ENCODE measurements at places on chromosomes 1 and 21.

DNA sequence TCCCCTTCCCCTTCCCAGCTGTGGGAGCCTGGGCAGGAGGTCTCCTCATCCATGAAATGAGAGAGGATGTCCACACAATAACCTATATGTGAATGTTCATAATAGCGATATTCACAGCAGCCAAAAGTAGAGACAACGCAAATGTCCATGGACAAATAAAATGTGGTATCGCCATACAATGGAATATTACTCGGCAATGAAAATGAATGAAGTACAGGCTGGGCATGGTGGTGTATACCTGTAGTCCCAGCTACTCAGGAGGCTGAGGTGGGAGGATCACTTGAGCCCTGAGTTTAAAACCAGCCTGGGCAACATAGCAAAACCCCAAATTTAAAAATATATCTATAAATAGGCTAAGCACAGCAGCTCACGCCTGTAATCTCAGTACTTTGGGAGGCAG, 12.9 kb downstream of the ADPRS start:
- DNase-seq = no peak

DNA sequence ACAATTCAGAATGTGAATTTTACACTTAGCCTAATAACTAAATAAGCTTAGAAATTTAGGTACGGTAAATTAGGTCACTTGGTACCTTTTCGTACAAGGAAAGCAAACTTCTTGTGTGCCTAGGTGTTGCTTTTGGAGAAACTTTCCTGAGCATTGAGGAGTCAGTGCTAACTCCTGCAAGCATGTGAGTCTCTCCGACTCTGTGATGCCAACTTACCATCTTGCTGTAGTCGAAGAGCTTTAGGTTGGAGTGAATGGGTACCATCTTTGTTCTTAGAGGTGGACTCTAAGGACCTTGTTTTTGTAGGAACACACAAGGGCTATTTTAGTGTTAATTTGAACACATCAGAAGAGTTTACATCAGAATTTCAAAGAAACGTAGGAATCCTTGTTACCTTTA, 688.9 kb downstream of the USP25 start:
- DNase-seq = no peak

- DNase-seq = peak; percentile 19
Measured at GRCh38 chr21:36419996-36420395, 34.8 kb downstream of the CHAF1B start.

GRCh38 chr1:2383576-2383975, 7.8 kb downstream of the MORN1 start:
- DNase-seq = no peak

DNA sequence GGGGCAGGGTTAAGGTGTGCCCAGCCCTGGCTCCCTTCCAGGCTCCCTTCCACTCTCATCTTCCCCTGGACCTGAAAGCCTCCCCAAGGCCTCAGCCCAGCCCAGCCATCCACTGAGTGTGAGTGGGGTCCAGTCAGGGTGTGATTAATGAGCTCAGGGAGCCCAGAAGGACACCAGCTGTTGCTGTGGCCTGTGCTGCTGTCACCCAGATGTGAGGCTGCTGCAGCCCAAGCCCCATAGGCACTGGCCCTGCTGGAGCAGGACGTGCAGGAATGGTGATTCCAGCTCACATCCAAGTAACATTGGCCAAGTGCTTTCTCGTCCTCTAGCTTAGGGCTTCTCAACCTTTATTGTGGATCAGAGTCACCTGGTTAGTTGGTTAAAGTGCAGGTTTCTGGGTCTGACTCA, 77.6 kb downstream of the EPHB2 start:
- no peak for DNase-seq

- DNase-seq = no peak
Measured at GRCh38 chr1:220527908-220528678, at the start of gene MARK1. MARK1 (plus strand) TSS chr1:220528136; CDS start chr1:220528823, 687 bp downstream.

DNA sequence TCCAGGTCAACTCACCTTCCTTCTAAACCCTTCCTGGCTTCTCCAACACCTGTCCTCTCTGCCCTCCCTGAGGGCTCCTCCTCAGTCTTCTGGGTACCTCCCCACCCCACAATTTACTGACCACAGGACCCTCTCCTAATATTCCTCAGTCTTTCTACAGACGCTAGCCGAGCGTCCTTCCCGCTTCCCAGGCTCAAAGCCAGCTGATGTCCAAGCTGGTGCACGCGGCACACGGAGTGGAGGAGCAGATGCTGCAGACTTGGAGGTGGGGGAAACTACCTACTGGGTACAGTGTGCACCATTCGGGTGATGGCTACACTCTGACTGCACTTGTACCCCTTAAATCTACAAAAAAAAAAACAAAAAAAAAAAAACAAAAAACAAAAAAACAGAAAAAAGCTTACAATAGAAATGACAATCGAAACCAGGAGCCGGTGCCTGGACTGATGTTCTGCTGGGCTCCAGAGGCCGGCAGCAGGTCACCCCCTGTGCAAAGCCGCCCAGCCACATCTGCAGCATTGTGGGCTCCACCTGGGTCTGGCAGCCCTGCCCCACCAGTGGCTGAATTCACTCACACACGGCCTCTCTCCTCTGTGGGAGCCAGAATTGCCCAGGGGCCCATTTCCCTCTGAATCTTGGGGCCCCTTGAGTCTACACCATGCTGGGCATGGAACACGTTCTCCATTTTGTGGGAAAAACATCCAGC, 7.0 kb downstream of the TRIM11 start:
- no peak for DNase-seq

DNA sequence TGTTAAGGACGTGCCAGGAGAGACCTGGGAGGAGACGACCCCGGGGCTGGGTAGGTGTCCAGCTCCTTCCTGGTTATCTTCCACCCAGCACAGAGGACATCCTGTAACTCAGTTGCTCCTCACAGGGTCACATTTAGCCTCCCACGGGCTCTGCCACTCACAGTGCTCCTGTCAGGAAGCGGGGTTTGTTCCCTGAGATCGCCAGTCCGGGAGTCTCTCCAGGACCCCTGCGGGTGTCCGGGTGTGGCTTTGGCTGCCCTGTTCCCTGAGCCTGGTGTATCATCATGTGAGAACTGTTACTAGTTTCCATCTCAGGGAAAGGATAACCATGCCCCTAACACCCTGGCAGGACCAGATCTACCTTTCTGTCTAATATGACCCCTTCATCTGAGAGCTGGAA, 158.2 kb upstream of the RUNX1 start:
- no peak for DNase-seq

DNA sequence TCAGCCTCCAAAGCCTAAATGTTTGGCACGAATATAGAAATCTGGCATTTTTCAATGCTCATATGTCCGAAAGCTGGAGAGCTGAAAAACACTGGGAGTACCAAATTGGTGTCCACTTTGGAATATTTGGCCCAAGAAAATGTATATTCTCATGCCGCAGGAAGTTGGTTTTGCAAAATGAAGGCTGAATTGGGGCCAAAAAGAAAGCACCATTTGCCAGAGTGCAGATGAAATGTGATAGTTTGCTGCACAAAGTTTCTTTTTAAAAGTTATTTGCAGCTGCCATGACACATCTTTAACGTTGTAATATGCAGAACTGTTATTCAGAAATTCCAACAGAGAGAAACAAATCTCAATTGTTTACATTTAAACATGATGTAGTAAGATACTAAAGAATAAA, 124.2 kb upstream of the LYPLAL1 start:
- no peak for DNase-seq

- DNase-seq = no peak
Measured at GRCh38 chr1:198811449-198811848, 172.6 kb downstream of the PTPRC start.

DNA sequence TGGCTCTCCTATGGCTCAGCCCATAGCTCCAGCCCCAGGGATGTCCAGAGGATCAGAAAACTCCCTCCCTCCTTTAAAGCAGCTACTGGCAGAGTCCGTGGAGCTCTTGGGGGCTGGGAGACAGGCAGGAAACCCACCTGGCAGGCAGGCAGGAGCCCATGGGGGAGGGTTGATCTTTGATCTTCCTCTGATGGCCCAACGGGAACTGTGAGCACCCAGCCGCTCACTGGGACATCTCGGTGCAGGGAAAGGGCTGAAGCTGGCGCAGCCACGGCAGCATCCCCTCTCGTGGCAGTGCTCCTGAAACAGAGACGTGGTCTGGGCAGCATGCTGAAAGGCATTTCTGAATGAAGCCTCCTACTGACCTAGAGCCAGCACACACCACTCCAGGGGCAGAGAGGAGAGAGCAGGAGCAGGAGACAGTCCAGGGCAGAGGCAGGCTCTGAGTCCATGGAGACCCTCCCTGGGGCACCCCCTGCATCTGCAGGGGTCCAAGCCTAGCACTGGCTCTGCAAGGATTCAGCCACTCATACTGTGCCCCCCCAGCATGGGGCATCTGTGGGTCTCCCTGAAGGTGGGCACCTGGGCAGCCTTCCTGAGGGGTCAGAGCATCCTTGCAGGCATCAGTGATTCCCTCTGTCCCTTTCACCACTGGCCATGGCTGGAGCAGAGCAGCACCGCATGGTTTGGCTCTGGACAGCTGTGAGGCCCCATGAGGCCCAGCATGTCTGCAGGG, 4.9 kb upstream of the SLX9 start:
- no peak for DNase-seq

- DNase-seq = no peak
Measured at GRCh38 chr21:28436286-28436932, 556.3 kb downstream of the LTN1 start.

DNA sequence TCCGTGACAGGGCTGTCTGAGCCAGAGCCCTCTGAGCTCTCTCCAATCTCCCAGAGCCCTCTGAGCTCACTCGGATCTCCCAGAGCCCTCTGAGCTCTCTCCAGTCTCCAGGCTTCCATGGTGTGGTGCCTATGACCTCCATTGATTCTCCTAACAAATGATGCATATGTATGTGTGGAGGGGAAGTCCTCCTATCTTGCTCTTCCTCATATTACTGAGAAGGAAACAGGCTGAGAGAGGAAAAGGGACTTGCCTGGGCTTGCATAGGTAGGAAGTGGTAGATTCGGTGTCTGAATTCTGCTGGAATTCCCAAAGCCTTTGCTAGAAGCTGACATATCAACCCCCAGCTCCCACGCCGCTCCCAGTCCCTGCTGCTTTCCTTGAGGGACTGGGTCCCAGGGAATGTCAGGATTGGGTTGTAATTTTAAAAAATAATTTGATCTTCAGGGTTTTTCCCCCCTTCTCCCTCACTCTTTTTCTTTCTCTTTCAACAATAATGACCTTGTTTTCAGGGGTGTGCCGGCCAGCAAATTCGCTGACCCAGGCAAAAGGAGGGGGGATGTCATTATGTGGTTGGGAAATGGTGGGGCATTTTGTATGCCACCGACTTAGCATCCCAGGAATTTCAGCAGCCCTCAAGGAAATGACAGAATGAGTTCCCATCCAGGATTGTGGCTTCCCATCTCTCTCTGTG, 42.3 kb upstream of the RUNX3 start:
- DNase-seq = no peak

- no peak for DNase-seq
Measured at GRCh38 chr1:41917076-41917475, 1.6 kb downstream of the HIVEP3 start.

- no peak for DNase-seq
Measured at GRCh38 chr1:193321242-193321840, 134.9 kb upstream of the B3GALT2 start.

GRCh38 chr1:75725266-75725665, 757 bp downstream of the ACADM start:
- DNase-seq = no peak

DNA sequence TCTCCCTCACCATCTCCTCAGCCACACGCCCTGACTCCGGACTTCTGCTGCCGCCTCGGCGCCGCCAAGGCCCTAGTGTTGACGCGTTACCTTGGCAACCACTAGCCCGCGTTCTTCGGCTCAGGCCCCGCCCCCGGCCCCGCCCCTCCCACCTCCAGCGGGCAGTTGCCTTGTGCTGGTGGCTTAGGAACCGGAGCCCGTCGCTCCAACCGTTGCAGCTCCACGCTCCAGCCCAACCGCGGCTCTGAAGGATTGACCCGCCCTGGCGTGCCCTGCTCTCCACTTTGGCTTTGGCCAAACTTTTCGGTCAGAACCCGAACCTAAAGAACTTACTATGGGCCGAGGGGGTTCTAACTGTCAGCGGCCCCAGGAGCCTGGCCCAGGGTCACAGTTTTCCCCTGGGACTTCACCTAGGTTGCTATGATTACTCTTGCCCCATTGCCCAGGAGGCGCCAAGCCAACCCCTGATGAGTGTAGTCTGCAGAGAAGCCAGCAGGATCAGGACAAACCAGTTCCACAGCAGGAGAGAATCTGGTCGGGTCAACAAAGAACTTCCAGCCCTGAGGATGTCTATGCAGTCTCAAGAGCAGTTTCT, at the start of gene CFAP45:
CFAP45 (minus strand) TSS at position 80 of the 595 bp plus-strand sequence; CDS start at position 13, 67 bp downstream.
- DNase-seq = no peak

DNA sequence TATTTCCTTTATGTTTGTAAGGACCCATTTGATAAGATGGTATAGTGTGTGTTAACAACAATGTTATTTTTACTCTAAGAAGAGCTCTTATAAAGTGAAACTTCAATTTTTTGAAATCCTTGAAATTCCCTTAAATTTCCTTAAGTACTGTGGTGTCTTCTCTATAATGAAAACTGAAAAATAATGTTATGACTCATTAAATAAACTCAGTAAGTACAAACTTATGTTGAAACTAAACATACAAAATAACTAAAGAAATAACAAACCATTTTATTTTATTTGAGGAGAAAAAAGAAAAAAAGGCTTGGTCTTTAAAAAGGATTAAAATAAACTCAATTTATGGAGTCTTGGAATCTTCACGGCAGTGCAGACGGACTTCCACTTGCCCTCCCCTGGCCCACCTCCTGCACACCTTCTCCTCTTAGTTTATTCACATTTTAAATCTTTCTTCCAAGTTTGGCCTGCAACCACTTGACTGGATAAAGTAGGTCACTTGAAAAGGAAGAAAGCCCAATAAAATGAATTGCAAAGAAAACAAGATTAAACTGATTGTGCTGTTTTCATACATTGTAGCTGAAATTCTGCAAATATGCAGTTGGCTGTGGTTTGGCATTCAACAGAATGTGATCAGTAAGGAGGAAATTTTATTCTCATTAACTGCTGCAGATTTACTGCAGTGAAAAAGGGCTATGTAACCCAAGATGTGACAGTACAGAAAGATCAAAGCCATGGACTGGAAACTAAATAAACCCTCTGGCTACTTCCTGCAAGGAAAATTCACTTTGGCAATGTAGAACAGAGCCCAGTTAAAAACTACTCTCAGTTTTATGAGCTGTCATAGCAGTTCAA, 48.5 kb upstream of the SCYL3 start:
- no peak for DNase-seq

GRCh38 chr1:107877745-107878144, 87.2 kb downstream of the VAV3 start:
- DNase-seq = no peak

- no peak for DNase-seq
Measured at GRCh38 chr1:117467336-117467735, 100.1 kb downstream of the MAN1A2 start.

GRCh38 chr1:85865213-85865612, 157.0 kb upstream of the ZNHIT6 start:
- DNase-seq = no peak

- DNase-seq = no peak
Measured at GRCh38 chr1:50517488-50517887, 94.2 kb upstream of the DMRTA2 start.

- no peak for DNase-seq
Measured at GRCh38 chr1:52404975-52405338, 555 bp downstream of the PRPF38A start.

GRCh38 chr1:106753066-106753465, 303.4 kb upstream of the PRMT6 start:
- DNase-seq = no peak

- no peak for DNase-seq
Measured at GRCh38 chr1:151838222-151839081, 1.2 kb downstream of the C2CD4D start.

Data from stimulated activated CD8-positive, alpha-beta memory T cell treated with anti-CD3 and anti-CD28 coated beads, Interleukin-2, amount 100 ng/mL, for 1 hour (primary cell).